ENCODE measurements at places on chromosomes 1 and 21.

DNA sequence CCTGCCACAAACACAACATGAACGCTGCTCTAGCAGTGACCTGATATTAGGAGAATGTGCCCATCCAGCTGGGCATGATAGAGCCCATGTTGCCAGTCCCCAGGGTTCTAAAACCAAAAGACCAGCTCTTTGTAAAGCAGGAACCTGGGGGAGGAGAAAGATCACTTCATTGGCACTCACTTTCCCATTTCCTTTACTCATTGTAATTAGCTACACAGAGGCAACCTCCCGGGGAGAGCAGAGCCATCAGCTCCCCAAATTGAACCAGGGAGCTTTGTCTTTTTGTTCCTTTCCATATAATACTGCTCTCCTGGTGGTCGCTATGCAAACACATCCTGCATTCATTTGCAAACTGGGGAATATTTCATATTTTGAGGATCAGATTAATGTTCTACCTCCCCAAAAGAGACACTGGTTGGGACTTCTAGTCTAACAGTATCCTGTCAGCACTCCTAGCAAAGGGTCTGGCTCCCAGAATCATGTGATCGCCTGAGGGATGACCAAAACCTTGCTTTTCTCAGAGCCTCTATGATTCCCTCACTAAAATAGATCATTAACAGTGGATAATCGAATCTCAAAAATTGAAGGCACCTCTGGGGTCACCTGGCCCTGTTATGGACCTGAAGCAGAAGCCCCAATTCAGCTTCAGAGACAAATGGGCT is 76.7 kb upstream of the CD1D start:
- no peak for DNase-seq

DNA sequence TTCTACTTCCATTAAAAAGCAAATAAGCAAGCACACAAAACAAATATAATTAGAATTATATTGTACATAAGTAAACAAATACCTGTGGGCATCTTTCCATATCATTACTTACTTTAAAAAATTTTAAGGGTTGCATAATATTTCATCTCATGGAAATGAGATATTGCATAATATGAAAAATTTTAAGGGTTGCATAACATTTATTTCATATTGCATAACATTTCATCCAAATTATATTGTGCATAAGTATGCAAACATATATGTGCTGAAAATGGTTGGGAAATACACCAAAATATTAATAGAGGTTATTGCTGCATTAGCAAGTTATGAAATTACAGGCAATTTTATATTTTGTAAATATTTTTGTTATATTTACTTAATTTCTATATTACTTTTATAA is 213.7 kb downstream of the KCNH1 start:
- DNase-seq: no peak

DNA sequence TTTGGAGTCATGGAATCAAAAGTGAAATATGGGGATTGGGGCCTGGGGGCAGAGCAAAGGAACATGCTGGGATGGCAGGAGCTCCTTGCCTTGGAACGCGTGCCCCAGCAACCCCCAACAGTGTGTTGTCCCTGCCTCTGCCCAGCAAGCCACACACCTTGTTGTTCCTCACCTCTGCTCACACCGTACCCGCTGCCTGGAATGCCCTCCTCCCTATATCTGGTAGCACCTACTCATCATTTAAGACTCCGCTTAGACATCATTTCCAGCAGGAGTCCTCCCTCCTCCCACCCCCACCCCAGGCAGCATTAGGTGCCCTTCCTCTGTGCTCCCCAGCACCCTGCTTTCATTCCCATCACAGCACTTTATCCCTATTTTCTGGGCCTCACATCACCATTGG is 7.8 kb downstream of the NECTIN4 start:
- DNase-seq: no peak

GRCh38 chr1:30929135-30929889 is 20.8 kb upstream of the SDC3 start:
- DNase-seq: peak; percentile 27

GRCh38 chr21:21085206-21085605 is 87.0 kb downstream of the NCAM2 start:
- DNase-seq: no peak

GRCh38 chr21:31218830-31219608 is 125.0 kb downstream of the TIAM1 start:
- no peak for DNase-seq

GRCh38 chr1:114750780-114751179 is 7.0 kb downstream of the CSDE1 start:
- DNase-seq: no peak

GRCh38 chr1:87204921-87205320 is 123.8 kb upstream of the LMO4 start:
- DNase-seq: no peak

DNA sequence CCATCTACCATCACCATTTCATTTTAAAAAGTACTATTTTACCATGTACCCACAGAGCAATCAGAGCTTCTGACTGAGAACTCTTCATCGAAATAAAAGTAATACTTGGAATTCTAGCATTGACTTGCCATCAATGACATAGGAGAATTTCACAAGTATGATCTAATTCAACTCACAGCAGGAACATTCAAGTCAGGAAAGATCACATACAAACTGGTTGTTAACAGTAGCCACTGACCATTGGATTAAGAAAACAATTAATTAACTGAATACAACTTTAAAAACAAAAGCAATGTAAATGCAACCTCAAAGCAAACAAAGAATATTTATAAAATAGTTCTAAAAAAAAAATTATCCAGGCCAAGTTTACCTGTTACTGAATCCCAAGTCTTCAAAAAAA is 18.8 kb downstream of the RNF115 start:
- no peak for DNase-seq

- no peak for DNase-seq
Observed at GRCh38 chr1:246987083-246987690, 20.7 kb downstream of the ZNF695 start.

- DNase-seq: no peak
Observed at GRCh38 chr1:117695796-117696490, 90.1 kb downstream of the TENT5C start.

DNA sequence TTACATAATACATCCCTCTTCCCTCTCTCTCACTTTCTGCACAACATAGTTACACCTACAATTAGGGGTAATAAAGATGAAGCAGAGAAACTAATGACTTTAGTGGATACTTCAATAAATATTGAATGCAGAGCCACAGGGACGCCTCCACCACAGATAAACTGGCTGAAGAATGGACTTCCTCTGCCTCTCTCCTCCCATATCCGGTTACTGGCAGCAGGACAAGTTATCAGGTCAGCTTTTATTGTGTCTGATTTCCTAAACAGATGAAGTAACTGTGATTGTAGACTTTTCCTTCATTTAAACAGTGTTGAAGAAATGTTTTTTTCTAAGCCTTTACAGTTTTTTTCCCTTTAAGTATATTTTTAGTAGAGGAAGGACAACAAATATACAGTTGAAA is 281.6 kb downstream of the TPR start:
- DNase-seq: no peak

GRCh38 chr1:182260516-182260915 is 131.1 kb downstream of the GLUL start:
- no peak for DNase-seq

GRCh38 chr1:60952612-60953111 is 129.7 kb upstream of the NFIA start:
- DNase-seq: no peak

GRCh38 chr1:97047421-97047793 is 325.8 kb downstream of the PTBP2 start:
- no peak for DNase-seq

- peak; percentile 49 for DNase-seq
Observed at GRCh38 chr1:998995-999724, 737 bp downstream of the HES4 start.

DNA sequence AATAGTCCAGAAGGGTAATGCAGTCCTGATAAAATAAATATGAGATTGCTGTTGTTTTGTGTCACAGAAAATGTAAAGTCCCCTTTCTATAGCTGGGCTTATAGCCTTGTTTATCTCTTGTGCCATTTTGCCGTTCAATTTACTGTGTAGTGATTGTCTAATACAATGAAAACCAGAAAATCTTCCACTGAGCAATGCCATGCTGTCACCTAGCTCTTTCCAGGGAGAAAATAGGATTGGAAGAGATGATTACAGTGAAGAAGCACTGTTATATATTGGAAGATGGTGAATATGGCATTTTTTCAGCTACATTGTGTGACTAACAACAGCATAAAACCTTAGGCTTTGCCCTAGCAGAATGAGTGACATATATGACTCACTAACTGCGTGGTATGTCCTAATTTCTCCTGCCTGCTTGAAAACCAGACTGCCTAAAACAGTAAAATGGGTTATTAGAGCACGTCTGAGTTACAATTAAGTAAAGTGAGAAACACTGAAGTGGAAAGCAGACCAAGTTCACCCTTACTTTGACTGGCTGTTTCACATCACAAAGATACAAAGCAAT is 332.4 kb upstream of the ZP4 start:
- no peak for DNase-seq

DNA sequence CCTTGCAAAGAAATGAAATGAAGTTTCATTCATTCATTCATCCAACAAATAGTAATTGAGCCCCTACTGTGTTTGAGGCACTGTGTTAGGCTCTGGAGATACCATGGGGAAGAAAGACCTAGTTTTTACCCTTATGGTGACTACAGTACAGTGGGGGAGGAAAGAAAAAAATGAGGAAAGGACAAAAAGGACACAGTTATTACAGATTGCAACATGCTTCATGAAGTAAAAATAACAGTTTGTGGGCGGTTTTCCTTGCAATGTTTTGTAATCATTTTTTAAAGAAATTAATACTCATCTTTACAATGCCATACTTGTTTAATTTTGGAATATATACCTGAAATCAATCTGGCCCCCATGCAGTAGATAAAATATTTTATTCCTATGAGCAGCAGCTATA is 120.3 kb downstream of the TM2D1 start:
- DNase-seq: no peak

- DNase-seq: no peak
Observed at GRCh38 chr1:243528459-243529121, 272.7 kb downstream of the SDCCAG8 start.

- DNase-seq: no peak
Observed at GRCh38 chr1:240941701-240942370, 329.9 kb upstream of the GREM2 start.

GRCh38 chr1:38586993-38587646 is 272.5 kb downstream of the RRAGC start:
- peak; percentile 28 for DNase-seq

DNA sequence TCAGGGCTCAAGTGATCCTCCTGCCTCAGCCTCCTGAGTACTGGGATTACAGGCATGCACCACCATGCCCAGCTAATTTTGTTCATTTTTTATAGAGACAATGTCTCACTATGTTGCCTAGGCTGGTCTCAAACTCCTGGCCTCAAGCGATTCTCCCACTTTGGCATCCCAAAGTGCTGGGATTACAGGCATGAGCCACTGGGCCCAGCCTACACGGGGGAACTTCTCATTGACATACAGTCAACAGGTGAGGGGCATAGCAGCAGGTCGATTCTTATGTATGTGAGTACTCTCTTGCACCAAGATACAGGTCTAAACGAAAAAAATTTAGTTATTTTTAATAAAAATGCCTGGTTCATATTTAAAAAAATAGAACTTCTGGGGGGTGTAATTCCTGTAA is 39.5 kb upstream of the HHAT start:
- no peak for DNase-seq

DNA sequence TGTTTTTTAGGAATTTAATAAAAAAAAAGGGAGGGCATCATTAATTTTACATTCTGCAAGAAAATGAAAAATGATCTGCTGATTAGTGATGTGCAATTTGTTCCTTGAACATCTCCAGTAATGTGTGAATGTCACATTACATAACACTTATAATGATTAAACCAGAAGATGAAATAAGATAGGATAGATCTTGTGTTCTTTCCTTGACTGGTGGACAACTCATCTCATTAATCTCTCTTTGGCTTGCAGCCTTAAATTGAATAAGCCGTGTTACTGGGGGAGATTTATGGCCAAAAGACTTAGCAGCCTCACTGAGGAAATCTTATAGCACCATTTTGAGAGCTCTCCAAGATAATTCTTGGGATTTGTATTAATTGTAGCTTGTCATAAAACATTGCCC is 217.2 kb downstream of the ST6GALNAC3 start:
- no peak for DNase-seq

DNA sequence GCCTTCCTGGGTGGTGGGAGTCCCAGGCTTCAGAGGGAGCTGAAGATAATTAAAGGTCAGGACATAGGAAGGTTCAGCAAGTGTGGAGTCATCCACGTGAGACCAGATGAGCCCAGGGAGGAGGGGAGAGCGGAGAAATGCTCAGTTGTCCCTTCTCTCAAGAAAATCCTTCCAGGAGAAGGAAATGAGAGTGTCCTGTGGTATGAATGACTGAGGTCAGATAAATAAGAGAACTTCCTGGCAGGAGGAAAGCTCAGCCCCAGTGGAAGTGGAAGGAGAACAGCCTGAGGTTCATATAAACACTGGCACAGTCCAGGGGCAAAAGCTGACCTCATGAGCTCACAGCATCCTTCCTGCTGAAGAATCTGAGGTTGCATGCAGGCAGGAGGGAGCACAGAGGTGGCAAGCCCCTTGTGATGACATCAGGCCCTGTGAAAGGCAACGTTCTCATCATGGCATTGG is 97.6 kb downstream of the NAV1 start:
- no peak for DNase-seq

GRCh38 chr1:3396411-3396810 is 58.1 kb upstream of the ARHGEF16 start:
- no peak for DNase-seq

GRCh38 chr1:177748080-177748801 is 221.6 kb downstream of the SEC16B start:
- no peak for DNase-seq

- peak; percentile 19 for DNase-seq
Observed at GRCh38 chr1:32817815-32818786, 648 bp downstream of the S100PBP start.

DNA sequence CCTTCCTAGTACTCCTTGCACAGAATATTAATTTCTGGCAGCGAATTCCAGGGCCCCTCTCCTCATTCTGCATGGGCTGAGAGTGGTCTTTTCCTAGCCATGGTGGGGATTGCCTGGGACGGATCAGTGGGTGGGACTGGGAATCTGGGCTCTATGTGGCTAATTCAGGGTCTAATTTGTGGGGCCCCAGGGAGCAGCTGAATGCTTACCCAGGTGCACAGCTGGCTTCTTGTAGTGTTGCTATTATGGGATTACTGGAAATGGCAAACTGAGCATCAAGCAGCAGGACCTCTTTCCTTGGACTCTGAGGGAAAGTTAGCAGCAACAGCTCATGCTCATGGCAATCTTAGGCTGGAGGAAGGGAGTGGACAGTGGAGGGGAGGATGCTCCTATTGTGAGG is 187.1 kb upstream of the CACNA1E start:
- DNase-seq: no peak

DNA sequence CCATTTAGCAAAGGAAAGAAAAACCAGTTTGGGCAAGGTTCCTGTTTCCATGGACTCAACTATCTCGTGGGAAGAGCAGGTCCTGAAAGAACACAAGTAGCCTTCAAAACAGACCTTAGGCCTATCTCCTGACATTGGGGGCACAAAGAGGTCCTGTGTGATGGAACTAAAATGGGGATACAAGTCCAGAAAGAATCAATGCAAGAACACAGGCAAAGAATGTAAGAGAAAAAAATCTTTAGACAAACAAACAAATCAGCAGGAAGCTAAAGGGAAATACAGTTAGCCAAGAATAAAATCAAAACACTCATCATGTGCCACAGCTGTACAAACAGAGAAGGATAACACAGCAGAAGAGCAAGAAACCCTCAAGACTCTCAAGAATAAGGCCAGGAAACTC is 28.2 kb downstream of the SLC30A10 start:
- no peak for DNase-seq

- DNase-seq: no peak
Observed at GRCh38 chr21:40717028-40717427, 129.9 kb downstream of the DSCAM start.

GRCh38 chr1:186671136-186671825 is 8.9 kb downstream of the PTGS2 start:
- no peak for DNase-seq

- DNase-seq: no peak
Observed at GRCh38 chr21:25790122-25790877, 55.5 kb downstream of the GABPA start.

Measured in naive thymus-derived CD4-positive, alpha-beta T cell (primary cell).